Stimulated activated CD8-positive, alpha-beta memory T cell treated with anti-CD3 and anti-CD28 coated beads, Interleukin-12 subunit alpha, Interleukin-12 subunit beta, amount 100 ng/mL, for 1 hour (primary cell): ENCODE measurements at places on chromosomes 1 and 21.

- no peak for DNase-seq
These were observed 142.6 kb upstream of the CTTNBP2NL start for GRCh38 chr1:112253366-112253765.

DNA sequence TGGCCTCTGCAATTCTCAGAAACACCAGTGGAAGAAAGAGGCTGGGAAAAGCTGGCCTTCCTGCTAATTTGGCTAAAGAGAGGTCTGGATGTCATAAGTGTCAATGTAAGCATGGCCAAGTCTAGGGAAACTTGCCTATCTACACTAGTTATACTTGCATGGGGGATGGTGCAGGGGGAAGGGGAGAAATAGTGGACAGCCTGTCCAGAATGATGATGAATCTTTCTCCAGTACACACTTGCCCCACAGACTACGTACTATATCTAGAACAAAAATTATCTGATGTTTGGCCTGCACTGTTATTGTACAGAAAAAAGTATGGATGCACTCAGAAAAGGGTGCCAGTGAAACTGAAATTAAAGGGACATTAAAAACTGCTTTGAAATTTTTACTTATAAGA lies 114.5 kb downstream of the SLC25A24 start:
- no peak for DNase-seq

DNA sequence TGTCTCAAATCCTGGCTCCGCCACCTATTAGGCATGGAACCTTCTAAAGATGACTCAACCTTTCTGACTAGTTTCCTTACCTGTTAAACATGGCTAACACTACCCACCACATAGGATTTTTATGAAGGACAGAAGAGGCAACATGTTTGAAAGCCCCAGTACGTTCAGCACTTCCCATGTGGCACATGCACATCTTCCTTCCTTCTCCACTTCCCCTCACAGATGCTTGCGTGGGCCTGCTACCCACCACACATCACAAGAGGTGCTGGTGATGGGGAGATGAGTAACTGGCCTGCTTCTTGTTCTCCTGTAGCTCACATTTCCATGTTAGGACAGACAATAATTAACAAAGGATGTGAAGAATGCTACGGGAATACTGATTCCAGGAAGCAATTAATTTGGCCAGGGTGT lies 7.1 kb downstream of the ZBTB21 start:
- DNase-seq = no peak

DNA sequence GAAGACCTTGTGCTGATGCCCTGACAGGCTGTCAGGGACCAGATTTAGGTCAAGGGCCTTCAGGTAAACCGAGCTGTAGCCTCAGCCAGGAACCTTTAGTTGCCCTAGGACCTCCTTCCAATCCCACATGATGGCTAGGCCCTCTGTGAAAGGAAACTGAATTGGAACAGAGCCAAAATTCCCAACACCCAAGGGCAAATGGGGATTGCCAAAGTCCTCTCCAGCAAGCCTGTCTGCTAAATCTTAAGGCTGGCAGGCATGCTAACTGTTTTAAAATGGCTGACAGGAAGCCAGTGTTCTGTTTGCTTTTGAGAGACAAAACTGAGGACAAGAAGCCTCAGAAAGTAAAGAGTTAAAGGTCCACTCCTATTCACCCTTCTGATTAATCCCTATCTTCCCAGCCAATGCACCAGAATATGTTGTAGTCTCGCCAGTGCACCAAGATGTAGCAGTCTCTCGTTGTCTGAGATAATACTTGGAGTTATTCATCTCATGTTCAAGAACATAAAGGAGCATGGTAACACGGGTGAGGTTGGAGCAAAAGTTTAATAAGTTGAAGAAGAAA lies 35.1 kb downstream of the MSTO1 start:
- DNase-seq = no peak

DNA sequence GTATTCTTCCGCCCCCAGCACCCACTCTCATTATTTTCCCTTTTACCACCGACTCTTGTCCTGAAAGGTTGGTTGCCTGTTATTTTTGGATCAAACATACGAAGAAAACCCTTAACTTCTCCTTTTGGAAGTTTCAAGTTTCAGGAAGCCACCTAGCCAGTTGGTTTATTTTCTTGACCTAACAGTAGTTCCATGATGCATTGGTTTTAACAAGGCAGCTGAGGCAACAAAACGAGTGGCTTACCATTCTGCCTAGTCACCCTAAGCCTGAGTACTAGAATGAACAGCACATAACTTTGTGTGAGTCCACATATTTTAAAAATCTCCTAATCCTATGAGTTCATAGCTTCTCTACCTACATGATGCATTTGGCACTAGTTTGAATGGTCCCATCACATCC lies 28.9 kb downstream of the OLFM3 start:
- DNase-seq = no peak

- no peak for DNase-seq
These were observed 20.8 kb upstream of the SLC35F3 start for GRCh38 chr1:233883671-233884070.

DNA sequence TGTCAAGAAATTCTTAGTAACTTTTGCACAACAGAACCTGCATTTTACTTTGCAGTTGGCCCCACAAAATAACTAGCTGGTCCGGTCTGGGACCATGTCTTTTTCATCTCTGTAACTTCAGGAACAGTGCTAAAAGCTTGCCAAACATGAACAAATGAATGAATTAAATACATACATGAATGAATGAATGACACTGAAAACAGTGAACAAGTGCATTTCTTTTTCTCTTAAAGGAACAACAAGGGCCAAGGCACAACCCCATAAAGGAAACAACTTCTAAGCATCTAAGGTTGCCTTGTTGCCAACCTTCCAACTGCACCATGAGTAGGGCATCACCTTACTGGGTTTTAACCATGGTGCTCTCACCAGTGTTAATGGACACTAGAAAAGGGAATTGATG lies 534.4 kb upstream of the PKN2 start:
- no peak for DNase-seq

DNA sequence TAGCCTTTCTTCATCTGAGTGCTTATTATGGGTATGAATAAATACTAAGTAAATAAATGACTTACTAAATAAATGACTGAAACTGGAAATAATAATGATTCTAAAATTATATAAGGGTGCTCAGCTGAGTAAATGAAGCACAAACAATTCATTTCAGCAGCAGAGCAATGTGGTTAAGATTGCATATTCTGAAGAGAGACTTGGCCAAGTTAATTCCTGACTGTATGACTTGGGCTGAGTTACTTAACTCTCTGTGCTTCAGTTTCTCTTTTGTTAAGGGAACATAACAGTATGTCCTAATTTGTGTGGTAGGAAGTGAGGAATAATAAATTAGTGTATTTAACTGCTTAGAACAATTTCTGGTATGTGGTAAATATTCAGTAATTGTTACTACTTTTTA lies 19.1 kb downstream of the AGL start:
- no peak for DNase-seq

GRCh38 chr1:1926346-1926811 lies 7.3 kb upstream of the TMEM52 start:
- no peak for DNase-seq

GRCh38 chr1:210200124-210200736 lies 32.4 kb upstream of the SERTAD4 start:
- no peak for DNase-seq

GRCh38 chr1:84912726-84913554 lies 19.9 kb upstream of the LPAR3 start:
- no peak for DNase-seq

GRCh38 chr1:72009173-72010093 lies 272.9 kb downstream of the NEGR1 start:
- no peak for DNase-seq

DNA sequence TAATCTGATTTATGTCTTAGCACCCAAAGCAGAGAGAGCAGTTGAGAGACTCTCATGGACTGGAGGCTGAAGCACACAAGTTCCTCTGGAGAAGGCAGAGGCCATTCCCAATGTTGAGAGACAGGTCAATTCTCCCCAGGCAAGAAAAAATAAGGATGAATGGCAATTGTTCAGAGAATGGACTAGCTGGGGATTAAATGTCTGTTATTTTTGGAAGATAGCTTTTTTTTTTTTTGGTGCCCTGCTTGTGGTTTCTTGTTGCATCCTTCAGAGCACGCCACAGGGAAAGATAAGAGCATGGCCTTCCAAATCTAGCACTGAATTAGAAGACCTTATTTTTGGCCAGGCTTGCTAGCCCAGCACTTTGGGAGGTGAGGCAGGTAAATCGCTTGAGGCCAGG lies 65.6 kb upstream of the ERRFI1 start:
- DNase-seq = no peak

- no peak for DNase-seq
These were observed 39.1 kb downstream of the CLIC6 start for GRCh38 chr21:34707876-34708325.

- no peak for DNase-seq
These were observed 172.5 kb downstream of the DYRK1A start for GRCh38 chr21:37538971-37539590.

- DNase-seq = no peak
These were observed 22.0 kb downstream of the TSPAN2 start for GRCh38 chr1:115067161-115067859.

GRCh38 chr21:43311301-43311817 lies 115.6 kb downstream of the SIK1 start:
- no peak for DNase-seq

DNA sequence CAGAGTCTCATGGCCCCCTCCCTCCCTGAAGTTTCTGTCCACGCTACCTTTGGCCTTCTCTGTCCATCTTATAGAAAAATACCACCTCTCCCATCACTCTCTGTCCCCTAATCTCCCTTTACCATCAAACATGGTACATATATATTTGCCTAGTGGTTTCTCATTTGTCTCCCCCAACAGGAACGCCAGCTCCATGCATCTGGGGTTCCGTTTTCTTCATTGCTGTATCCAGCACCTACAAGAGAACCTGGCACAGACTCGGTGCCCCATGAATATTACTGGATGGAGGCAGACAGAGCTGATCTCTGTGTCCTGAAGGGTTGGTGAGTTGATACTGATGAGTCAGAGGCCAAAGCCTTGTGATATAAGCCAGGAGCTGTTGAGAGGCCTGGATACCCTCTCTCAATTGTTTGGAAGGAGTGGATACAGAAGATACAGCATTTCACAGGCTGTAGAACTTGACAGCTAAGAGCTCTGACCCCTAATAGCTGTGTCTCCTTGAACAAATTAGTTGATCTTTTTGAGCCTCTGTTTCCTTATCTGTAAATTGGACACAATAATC lies 21.9 kb downstream of the HEYL start:
- no peak for DNase-seq

DNA sequence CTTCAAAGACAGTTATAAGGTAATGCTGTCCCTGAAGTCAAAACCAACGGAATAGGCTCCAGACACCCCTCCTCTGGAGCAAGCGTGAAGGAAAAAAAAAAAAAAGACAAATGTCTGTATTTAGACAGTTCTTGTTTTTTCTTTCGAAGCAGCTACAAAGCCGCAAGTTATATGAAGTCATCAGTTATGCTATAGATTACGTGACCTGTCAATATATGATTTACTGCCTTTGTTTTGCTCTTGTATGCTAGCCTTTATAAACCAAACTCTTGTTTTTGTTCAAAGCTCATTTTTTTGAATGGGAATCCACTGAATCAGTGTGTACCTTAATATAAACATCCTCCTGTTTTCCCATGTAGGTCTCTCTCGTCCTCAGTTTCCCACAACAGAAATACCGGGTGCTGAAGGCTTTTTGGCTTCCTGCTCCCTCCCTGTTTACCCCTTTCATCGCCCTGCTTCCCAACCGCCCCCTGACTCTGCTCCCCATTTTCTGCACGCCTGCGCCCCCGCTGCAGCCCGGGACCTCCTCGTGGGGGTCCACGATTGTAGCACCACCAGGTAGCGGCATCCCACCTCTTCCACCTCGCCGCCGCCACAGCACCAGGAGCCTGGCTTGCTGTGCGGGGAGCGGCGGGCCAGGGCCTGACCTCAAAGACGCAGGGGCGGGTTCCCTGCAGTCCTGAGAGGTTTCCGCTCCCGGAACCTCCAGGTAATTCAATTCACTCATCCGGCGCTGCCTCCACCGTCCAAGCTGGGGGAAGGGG lies 5.2 kb upstream of the ZNF678 start:
- no peak for DNase-seq

GRCh38 chr1:2415801-2416208 lies 3.4 kb upstream of the PEX10 start:
- no peak for DNase-seq

- no peak for DNase-seq
These were observed 856 bp downstream of the NRDC start for GRCh38 chr1:51877434-51878307.

GRCh38 chr1:36349839-36350238 lies 26.4 kb upstream of the EVA1B start:
- no peak for DNase-seq

GRCh38 chr1:212582291-212582690 lies 26.3 kb upstream of the ATF3 start:
- DNase-seq = no peak

DNA sequence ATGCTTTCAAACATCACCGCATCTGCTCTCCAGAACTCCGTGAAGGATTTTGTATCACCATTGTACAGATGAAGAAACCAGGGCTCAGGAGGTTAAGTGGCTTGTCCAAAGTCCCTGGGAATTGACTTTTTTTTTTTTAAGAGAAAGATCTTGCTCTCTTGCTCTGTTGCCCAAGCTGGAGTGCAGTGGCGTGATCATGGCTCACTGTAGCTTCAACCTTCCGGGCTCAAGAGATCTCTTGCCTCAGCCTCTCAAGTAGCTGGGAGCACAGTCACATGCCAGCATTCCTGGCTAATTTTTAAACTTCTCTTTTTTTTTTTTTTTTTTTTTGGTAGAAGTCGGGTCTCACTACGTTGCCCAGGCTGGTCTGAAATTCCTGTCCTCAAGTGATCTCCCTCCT lies 6.9 kb upstream of the TAS1R2 start:
- no peak for DNase-seq

- no peak for DNase-seq
These were observed 38.9 kb upstream of the H6PD start for GRCh38 chr1:9195651-9196050.

DNA sequence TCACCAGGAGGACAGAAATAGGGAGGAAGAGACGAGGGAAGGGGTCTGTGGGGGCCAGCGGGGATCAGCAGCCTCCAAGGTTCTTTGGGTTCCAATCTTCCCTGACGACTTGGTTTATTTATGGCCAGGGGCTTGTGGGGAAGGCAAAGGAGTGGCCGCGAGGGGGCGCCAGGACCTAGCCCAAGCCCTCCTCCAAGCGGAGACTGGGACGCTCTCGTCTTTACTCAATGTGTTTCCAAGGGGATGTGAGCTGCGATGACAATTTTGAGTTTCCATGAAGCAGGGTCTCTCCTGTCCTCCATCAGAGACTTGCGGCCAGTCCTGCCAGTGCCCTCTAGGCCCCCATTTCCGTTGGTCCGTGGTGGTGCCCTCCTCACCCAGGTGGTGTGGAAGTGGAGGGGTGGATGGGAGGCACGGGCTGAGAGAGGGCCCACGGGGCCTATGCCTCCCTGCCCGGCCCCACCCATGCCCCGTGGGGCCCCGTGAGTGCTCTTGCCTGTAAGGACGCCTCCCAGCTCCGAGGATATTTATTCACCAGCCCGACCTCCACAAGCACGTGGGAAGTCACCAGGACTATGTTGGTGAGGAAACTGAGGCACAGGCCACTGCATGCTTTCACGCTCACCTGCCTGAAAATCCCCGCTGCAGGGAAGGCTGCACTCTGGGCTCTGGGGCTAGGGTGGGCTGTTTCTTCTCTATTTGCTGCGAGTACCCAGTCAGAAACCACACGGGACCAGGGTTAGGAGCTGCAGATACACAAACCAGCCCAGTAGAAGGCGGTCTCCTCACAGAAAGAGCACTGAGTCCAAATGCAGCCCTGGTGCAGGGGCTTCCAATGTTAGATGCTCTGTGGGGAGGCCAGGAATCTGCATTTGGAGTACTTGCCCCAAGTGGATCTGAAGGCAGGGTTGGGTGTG lies 26.5 kb downstream of the DMRTB1 start:
- DNase-seq = peak; percentile 35
